Omental fat pad (tissue), 4 donors: ENCODE measurements at places on chromosomes 6 and 20.

DNA sequence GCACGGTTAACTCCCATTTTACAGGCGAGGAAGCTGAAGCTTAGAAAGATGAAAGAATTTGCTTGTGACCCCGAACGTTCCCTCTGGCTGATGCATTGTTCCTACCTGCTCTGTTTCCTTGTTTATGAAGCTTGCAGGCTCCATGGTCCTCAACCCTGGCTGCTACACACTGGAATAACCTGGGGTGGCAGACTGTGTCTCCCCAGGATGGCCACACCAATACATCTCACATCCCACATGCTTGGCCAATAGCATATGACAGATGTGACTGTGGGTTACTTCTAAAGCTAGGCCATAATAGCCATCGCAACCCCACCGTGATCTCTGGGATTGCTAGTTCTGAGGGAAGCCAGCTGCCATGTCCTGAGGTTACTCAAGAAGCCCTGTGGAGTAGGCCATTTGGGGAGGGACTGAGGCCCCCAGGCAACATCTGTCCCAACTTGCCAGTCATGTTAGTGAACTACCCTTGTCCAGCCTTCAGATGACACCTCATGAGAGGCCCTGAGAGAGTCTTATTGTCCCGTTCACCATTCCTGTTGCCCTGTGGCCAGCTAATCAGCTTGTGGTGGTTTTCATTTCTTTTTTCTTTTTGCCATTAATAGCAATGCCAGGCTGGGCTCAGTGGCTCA, 6.7 kb upstream of the FAM110A start:
- DNase-seq = no peak

- DNase-seq = no peak
Measured at GRCh38 chr6:94862112-94862511, 715.2 kb upstream of the MANEA start.

GRCh38 chr20:23569570-23569969, 1.3 kb upstream of the CST9L start:
- DNase-seq = no peak

DNA sequence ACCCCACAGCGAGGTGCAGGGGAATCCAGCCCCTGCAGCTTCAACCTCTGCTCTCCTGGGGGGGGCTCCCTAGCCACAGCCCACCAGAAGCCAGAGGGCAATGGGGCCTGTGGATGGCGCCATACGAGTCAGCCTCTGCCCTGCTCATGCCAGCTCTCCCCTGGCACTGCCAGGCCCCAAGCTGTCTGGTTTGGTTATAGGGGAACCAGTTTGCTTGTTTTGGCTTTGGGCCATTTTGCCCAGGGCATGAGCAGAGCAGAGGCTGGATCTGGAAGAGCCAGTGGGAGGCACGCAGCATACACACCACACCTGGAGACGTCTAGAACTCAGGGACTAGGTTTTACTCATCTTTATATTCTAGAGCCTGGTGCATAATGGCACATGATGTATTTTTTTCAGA, 66.7 kb upstream of the SLC22A16 start:
- no peak for DNase-seq

DNA sequence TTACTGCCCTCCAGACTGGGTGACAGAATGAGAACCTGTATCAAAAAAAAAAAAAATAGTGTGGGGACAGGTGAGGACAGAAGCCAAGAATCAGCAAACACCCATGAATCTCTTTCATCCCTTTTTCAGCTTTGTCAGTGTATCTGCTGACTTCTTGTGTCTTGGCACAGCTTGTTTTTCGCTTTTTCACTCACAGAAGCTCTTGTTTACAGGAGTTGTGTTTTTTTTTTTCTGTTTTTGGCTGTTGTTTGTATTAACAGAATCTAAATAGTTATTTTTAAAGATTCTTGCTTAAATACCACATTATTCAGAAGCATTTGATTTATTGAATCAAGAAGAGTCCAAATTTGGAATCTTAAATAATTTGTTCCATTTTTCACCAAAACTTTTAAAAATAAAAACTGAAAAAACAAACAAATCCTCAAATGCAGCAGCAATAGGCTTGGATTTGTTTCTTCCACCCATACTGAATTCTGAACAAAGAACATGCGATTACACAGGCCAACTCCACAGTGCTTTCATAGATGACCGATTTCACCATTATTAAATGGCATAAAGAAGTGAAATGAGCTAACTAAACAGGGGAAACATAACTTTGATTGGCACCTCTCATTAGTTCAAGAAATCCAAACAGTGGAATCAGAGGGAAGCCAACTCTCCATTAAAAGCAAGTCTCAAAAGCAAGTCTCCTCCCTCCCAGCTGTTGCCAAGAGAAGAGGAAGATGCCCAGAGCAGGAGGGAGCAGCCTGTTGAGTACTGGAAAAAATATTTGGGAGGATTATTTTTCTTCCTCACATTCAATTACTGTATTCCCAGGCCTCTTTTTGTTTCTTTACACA, 27.2 kb upstream of the GPR63 start:
- DNase-seq = no peak

DNA sequence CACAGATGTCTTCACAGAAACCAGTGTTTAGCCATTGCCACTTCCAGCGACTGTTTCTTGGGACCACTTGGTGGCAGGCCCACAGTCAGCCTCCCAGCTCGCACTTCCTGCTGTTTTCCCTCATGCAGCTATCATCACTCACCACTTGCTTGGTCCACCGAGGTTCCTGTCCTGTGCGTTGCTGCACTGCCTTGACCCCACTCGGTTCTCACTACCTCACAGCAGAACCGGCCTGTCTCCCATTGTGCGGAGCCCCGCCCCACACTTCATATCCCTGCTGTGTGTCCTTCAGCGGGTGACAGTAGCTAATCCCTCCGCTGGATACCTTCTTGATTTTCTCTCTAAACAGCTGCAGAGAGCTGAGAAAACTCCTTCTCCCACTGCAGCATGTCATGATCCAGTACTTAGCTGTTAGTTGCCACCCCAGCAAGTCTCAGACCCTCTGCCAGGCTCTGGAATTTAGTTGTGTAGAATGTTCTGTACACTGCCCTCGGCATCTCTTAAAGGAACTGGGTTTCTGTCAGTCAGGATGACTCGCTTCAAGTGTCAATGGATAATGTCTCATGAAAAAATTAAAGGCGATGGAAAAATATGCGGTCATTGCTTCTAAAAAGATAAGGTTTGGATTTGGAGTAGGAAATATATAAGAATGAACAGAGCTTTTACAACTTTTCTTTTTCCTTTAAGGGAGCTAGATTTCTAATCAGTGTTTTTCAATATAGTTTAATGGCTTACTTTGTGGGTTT, 208.0 kb downstream of the FARS2 start:
- DNase-seq = no peak

DNA sequence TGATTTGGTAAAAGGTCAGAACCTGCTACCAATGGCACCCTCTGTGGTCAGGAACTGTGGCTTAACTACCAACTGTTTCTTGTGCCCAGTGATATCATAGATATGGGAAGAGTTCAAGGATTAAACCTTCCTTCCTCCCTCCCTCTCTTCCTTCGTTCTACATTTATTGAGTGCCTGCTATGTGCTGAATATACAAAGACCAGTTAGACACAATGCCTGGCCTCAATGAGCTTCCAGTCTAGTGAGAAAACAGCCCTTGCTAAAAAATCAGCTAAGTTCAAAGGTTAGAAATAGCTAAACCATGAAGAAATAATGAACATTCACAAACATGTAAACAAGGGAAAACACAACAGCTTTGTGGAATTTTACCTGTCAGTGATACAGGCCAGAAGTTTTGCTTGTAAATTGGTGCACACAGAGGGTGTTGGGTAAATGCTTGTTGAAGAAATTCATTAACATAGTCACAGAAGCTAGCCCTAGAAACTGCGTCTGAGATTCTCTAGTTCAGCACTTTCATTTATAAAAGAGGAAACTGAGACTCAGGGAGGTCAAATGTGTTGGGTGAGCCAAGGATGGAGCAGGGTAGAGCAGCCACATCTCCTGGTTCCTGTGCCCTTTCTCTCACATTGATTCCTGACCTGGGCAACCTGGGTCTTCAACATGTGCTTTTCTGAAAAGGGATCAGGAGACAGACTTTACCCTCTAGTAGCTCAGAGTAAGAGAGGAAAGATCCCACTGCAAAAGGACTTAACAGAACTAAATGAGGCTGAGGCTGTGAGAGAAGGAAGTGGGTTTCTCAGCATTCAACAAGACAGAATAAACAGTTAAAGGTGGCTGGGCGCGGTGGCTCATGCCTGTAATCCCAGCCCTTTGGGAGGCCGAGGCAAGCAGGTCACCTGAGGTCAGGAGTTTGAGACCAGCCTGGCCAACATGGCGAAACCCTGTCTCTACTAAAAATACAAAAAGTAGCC, 14.4 kb upstream of the FOXO3 start:
- no peak for DNase-seq

- no peak for DNase-seq
Measured at GRCh38 chr20:32908334-32909292, 49.9 kb downstream of the EFCAB8 start.
